Stimulated activated CD4-positive, alpha-beta T cell treated with anti-CD3 and anti-CD28 coated beads, Interleukin-1b, Interleukin-23, amount 100 ng/mL, for 1 hour (primary cell): ENCODE measurements at places on chromosomes 3 and 15.

DNA sequence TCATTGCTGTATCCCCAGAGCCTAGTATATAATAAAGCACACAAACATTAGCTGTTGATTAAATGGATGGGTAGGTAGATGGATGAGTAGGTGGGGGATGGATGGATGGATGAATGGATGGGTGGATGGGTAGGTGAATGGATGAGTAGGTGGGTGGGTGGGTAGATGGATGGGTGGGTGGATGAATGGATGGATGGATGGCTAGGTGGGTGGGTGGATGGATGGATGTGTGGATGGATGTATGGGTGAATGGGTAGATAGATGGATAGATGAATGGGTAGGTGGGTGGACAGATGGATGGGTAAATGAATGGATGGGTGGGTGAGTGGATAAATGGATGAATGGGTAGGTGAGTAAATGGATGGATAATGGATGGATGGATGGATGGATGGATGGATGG is 30.2 kb upstream of the NSMCE3 start:
- DNase-seq, result no peak

DNA sequence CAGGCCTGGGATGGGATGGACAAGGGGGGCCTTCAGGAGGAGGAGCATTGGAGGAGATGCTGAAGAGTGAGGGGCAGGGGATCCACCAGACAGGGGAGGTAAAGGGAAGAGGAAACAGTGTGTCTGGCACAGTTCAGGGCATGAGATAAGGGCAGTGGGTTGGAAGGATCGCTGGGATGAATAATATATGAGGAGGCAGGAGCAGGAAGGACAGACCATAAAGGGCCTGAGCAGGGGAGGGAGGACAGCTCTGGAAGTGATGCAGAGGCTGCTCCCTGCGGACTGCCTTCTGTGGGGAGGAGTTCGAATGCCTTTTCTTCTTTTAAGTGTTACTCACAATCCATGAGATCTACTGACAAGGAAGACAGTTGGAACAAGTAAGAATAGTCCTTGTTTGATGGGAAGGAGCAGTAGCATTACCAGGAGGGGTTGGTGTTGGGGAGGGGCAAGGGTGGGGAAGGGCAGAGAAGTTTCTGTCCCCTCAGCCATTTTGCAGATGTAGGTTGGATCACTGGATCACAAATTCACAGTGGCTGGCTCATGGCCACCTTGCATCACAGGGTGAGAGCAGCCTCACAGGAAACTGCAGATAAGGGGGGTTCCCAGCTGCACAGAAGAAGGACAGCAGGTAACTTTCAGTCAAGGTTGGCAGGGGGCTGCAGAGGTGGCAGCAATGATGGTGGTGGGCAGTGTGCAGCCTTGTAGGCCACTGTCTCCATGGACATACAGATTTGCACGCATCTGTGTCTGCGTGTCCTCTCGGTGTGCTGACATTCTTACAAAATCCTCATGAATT is 91.9 kb upstream of the SNRPN start:
- no peak for DNase-seq

GRCh38 chr3:1172644-1173043 is 79.8 kb downstream of the CNTN6 start:
- DNase-seq, result no peak

- no peak for DNase-seq
Measured at GRCh38 chr3:155037508-155038202, 42.5 kb upstream of the MME start.

DNA sequence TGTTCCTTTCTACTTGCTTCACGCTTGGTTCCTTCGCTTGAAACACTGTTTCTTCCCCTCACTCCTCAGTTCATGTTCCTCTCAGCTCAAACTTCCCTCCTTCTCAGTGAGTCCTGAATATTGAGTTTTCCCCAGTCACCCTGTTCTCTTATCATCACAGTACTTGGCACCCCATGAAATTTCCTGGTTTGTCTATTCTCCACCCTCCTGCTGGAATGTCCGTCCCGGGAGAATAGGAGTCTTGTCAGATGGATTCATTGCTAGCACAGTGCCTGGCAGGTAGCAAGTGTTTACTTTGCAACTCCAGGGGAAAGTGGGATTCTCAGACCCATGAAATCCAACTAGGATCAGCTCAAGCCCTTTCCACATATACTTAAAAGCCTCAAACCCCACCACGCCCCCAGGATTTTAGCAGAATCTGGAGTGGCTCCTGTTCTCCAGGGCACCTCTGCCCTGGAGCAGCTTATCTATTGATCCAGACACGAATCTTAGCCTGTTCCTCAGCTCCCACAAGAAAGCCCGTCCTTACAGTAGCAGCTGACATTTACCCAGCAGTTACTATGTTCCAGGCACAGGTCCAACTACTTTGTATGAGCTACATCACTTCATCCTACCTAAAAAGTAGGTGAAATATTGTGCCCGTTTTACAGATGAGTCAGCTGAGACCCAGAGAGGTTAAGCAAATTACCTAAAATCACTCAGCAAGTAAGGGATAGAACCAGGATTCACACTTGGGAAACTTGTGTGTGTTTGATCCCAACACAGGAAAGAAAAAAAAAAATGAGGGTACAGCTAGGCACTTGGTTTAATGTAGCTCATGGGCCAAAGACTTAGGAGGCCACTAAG is 36.8 kb upstream of the MAP3K13 start:
- DNase-seq, result no peak

DNA sequence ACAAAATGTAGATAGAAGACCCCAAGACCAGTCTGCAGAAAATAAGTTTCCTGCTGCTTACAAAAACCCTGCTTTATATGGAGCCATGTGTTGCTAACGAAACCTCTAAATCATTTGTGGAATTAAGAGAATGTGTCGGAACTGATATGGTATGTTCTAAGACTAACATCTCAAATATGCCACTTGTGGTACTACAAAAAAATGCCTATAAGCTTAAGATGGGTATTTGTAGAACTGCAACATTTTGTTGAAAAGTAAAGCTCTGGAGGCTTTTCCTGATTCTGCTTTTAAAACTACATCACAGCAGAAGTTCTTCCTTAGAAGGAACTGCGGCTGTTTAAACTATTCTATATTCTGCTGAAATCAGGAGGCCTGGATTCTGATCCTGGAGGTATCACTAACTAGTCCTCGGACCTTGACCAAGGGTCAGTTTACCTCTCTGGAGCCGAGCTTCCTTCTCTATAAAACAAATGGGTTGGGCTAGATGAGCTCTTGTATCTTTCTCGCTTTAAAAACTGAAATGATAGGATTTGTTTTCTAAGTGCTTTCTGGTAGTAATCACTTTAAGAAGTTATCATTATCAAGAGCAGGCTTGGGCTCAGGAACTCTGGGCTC is 74.9 kb downstream of the RAD18 start:
- DNase-seq, result no peak

DNA sequence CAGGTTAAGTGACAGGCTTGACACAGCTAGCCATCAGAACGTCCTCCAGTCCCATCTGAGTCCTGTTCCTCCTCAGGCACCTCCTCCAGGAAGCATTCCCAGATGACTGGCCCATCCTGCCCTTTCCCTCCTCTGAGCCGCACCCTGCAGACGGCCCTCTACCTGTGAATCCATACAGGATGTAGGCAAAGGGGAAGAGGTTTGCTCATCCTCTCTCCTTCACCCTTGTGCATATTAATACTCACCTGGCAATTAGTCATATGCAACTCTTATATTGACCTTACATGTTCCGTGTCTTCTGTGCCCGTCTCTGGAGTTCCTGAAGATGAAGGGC is 61.9 kb downstream of the SMAD3 start:
- DNase-seq, result no peak

GRCh38 chr3:150721285-150722130 is 17.8 kb upstream of the ERICH6 start:
- no peak for DNase-seq
